Ureter (tissue), 1 donor: ENCODE measurements at places on chromosomes 5 and 9. TPM values are rescaled to one million over a fixed set of nuclear protein-coding genes. Genes with fewer than 3 reads are reported as not detected.

DNA sequence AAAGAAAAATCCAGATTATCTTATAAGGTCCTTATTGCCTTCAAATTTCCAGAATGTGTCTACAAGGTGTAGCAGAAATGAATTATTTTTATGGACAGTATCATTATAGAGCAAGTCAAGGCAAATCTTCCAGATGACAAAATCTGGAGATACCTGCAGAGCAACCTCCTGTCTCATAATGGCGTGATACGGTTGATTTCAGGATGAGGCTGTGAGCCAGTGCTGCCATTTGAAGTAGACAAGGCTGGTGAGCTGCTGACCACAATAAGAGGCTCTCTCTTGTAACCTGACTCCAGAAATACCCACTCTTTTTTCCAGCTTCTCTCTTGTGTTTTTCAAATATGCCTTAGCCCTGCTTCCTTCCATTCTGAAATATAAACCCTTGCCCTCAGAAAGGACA lies 108.2 kb downstream of the HTR1A start:
- DNase-seq, result no peak

GRCh38 chr9:5884191-5884590 lies 6.5 kb upstream of the MLANA start:
- DNase-seq, result no peak

DNA sequence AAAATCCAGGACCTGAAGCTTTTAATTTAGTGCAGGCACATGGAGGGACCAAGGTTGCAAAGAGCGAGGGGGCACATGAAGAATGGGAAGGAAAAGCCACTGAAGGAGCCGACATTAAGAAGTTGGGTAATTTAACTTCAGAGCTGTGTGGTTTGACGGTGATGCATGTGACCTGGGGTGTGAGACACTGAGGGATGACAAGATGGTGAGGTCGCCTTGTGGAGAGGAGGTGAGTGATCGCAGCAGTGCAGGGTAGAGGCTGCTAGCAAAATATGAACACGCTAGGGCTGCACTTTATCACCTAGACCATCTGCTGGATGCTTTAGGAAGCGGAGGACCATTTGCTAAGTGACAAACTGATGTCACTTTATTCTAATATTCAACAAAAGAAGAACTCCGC lies 339.0 kb upstream of the KIF2A start:
- no peak for DNase-seq

GRCh38 chr9:88829276-88829675 lies 162.0 kb upstream of the S1PR3 start:
- DNase-seq, result no peak

DNA sequence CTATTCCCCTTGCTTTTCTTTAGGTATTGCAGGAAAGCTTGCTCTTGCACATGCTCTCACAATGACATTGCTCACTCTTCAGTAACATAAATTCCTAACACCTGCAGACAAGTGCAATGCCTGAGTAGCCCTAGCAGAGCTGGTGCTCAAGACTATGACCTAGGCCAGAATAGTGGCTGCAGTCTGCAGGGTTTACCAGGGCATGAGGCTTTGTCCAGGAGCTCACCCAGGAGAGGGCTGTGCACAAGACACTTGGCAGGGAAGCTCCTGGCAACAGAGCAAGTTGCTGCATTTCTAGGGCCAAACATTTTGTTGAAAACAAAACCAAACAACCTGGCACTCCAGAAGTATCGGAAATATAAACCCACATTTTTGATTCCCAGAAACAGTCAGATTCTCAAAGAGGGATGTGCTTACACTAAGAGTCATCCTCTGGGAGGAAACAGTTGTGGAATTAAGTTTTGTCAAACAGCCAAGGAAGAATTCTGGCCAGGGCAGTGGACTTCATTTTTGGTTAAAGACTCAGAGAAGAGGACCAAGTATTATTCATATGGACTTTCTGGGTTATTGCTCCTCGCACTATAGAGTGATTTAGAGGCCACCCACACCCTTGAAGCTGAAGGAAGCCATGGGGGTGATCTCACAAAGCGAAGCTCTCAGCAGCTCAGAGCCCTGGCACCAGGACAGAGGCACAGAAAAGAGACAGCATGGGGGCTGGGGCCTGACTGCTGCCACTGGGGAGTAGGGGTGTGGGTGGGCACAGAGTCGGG lies 44.9 kb downstream of the MACROH2A1 start:
- DNase-seq, result no peak

DNA sequence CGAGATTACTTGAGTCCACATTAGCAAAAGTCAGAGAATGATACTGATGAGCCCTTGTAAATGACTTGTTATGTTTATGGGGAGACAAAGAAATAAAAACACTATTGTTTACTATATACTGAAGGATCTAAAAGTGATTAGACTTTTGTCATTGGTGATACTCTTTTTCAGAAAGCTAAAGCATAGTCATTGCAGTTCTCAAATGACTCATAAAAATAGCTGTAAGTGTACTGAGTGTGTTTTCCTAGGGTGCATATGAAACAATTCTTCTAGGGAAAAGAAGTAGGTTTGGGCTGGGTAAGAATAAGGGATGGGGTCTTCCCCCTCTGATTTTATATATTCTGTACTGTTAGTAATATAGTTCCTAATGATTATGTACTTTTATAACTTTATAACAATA lies 32.6 kb downstream of the WDR36 start:
- no peak for DNase-seq

DNA sequence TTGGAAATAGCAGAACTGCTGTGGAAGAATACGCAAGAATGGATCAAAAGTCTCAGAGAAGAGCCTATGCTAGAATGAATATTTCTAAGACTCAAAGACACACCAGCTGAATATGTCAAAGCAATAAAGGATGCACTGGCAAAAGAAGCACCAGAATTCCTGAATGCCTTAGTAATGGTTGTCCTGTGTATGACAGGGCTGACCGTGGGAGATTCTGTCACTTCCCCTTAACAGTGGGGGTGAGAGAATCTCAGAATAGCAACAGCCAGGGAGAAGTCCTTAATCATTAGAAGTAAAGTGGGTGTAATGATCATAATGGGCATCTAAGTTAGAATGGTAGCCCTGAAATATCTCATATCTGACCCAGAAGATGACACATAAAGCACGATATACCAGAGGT lies 14.6 kb upstream of the PRR16 start:
- DNase-seq, result no peak

DNA sequence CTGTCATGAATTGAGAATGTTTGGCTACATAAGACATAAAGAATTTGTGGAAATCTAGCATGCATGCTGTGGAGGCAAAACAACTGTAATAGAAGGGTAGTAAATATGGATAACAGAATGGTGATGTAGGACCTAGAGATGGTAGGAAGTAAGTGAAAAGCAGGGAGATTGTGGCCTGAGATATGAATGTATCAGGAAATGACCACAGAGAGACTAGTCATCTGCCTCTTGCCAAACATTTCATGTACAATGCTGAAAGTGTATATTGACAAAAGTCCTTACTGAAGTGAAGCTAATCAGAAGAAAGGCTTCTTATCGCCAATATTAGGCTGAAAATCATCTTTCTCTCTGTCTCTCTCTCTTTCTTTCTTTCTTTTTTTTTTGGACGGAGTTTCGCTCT lies 873.1 kb upstream of the CTNND2 start:
- no peak for DNase-seq

- no peak for DNase-seq
Observed at GRCh38 chr5:52181403-52181802, 606.3 kb upstream of the ITGA1 start.

DNA sequence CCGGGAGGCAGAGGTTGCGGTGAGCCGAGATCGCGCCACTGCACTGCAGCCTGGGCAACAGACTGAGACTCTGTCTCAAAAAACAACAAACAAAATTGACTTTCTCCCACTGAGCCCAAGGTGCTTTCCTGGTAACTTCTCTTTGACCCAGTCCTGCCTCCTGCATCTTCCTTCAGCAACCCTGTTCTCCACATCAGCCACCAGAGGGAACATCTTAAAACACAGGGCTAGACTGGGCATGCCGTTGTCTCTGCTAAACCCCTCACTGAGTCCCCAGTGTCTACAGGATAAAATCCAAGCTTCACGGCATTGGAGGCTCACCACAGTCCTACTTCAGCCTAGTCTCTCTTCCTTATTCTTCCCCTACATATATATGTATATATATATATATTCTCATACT lies 39.8 kb upstream of the KCNMB1 start:
- no peak for DNase-seq

- DNase-seq, result no peak
Observed at GRCh38 chr5:103469288-103470040, 93.1 kb downstream of the NUDT12 start.

- peak; percentile 41 for DNase-seq
Observed at GRCh38 chr5:1526681-1527131, 2.9 kb upstream of the LPCAT1 start.

- no peak for DNase-seq
Observed at GRCh38 chr5:90983148-90983547, 400.0 kb downstream of the ARRDC3 start.

DNA sequence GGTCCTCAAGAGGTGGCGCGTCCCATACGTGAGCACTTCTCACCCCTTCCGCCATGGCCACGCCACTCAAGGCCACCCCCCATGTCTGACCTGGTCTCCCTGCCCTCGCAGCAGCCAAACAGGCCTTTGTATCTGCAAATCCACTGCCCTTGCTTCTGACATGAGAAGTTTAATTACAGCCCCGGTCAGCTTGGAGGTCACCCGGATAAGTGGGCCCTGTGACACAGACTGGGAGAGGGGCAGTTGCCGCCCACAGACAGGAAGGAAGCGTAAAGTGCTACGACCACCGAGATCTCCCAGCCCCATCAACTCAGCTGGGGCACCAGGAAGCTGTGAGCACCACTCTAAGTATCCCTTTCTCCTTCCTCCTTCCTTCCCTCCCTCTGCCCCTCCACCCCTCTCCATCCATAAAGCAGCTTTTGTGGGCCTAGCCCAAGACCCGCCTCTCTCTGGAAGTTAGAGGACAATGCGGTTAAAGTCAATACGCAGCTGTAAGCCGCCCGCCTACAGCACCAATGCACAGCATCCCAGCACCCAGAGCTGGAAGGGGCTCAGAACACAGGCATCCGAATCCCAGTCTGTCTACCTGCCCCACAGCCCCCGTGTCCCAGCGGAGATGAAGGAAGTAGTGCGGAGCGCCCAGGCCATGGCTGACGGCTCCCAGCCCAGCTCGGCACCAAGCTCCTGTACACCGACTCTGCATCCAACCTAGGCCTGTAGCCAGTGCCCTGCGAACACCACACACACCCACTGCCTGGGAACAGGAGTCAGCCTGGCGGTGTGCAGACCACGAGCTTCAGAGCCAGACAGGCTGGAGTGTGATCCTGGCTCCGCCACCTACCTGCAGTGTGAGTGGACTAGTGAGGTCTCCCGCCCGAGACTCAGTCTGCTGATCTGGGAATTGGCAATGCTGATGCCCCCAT lies 44.8 kb upstream of the RNF130 start:
- DNase-seq, result no peak

DNA sequence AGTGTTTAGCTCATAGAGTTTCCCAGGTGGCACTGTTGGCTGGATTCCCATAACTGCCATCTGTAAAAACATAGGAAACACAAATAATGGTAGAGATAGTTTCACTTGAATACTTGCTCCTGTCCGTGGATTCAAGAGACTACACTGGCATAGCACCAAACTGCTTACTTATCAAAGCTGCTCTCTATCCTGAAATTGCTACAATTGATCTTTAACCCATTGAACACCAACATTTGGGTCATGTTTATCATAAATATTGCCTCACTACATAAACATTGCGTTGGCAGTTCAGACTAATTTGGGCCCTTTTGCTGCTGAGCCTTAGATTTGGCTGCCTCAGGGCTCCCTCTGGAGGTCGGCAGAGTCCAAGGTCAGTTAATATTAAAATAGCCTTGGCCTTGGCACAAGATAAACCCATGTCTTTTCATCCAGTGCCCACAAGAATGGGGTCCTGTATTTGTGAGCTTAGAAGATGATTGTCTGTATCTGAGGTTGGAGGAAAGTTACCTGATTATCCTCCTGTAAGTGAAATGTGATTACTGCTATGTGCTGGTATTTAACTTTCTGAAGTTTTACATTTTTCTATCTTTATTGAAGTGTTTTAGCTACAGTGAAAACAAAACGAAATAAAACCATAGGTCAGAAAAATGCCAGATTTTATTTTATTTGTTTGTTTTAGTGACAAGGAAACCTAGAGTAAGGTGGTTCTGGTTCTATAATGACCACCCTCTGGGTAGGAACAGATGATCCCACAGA lies 4.0 kb upstream of the RANBP3L start:
- DNase-seq, result peak; percentile 57

DNA sequence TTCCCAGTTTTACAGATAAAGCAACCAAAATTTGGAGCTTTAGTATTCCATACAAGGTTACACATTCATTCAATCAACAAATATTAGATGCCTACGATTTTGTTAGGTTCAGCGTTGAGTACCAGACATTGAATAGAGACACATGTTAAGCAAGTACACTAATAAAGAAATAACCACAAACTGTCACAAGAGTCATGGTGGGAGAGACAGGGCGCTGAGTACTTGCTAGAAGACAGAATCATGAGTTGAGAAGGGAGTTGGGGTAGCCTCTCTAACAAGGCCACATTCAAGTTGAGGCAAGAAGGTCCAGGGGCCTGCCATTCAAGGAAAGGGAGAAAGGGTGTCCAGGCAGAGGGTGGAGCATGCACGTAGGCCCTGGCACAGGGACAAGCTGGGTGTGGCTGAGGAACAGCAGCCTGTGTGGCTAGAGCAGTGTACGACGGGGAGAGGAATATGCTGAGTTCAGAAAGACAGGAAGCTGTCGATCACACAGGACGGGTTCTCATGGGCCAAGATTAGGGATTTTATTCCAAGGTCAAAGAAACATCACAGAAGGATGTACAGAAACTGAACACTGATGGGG lies 17.0 kb downstream of the CDK5RAP2 start:
- DNase-seq, result peak; percentile 55

DNA sequence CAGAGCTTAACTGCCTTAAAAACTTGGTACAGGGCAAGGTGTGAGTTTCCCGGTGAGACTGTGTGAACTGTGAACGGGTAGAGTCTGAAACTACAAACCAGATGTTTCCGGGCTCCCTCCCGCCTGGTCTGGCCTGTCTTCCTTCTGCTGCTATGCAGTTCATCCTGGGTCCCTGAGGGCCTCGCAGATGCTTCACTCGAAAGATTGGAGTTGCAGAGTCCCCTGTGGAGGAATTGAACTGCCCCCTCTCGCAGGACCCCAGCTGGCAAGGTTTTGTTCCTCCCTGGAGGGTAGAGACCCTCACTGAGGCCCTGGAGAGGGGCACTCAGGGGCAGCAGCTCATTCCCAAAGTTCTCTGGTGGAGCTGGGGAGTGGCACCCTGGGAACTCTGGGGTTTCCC lies 533 bp downstream of the DCANP1 start:
- DNase-seq, result no peak

DNA sequence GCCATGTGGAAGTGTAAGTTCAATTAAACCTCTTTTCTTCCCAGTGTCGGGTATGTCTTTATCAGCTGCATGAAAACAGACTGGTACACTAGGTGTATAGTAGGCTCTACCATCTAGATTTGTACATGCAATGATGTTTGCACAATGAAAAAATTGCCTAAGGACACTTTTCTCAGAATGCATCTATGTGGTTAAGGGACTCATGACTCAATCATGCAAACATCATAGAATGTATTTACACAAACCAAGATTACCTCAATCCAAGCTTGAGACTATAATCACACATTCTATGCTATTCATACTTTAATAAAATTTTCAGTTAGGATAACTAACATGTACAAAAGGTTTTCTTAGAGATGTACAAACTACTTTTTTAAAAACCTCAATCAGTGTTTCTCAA lies 1164.5 kb downstream of the CDH12 start:
- no peak for DNase-seq

GRCh38 chr5:125401724-125402622 lies 655.5 kb upstream of the ZNF608 start:
- no peak for DNase-seq

PCDHGA4 gene
- 4.2 TPM for total RNA-seq

BNC2 gene
- 21.5 TPM for total RNA-seq

FBP2 gene
- total RNA-seq, result 0.29 TPM

COL5A1 gene
- 64.7 TPM for total RNA-seq

PCDHGC4 gene
- total RNA-seq, result 3.6 TPM

WWC1 gene
- 95.2 TPM for total RNA-seq
